Tibial nerve (tissue), 4 donors: ENCODE measurements at places on chromosomes 12 and 14. TPM values are rescaled to one million over a fixed set of nuclear protein-coding genes. Genes with fewer than 3 reads are reported as not detected.

GRCh38 chr12:122312926-122313325 lies 46.6 kb upstream of the VPS33A start:
- H3K4me1 ChIP-seq: no peaks in the 10 kb centered on the region
- H3K27ac ChIP-seq: no peak overlapping the region
- H3K4me3 ChIP-seq: no peak overlapping the region
- H3K36me3 ChIP-seq: no peaks in the 10 kb centered on the region

- DNase-seq: no peak
- no peak overlapping the region for H3K27ac ChIP-seq
- no peaks in the 10 kb centered on the region for H3K36me3 ChIP-seq
- no peaks in the 10 kb centered on the region for H3K4me1 ChIP-seq
- no peaks in the 10 kb centered on the region for H3K27me3 ChIP-seq
- H3K4me3 ChIP-seq: no peak overlapping the region
Observed at GRCh38 chr14:24064856-24065255, 6.5 kb upstream of the CPNE6 start.

AMN gene
- total RNA-seq: not detected

DNA sequence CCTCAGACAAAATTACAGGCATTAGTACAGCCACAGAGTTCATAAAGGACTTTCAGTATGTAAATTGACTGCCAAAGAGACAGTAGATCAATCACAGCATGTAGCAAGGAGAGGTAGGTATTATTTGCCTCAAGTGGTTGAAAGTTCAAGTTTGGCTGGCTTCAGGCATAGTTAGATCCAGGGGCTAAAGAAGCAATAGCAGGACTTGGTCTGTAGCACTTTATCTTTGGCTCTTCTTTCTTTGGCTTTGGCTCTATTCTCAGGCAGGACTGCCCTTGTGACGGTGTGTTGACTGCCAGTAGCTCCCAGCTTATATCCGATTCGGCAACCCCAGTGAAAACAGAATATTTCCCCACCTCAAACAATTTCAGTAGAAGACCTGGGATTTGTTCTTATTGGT lies 346.0 kb upstream of the TBX3 start:
- no peaks in the 10 kb centered on the region for H3K27me3 ChIP-seq
- H3K36me3 ChIP-seq: no peaks in the 10 kb centered on the region
- H3K4me1 ChIP-seq: no peaks in the 10 kb centered on the region
- DNase-seq: no peak
- no peak overlapping the region for H3K4me3 ChIP-seq

DNA sequence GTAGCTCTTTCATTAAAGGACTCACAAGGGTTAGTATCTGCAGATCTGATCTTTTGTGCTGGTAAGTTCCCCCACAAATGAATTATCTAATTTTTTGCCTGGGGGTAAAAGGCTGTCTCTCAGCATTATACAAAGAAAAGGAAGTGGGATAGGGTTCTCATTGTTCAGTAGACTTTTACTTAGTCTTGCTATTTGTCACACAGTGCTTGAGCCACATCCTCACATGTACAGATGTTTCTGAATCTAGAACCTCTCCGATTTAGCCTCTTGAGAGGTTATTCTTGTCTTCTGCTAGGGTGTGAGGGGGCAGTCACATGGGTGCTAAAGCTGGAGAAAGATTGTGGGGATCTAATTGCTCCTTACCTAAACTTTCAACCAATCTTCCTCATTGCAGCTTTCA lies 93.0 kb downstream of the SLC41A2 start:
- no peaks in the 10 kb centered on the region for H3K27me3 ChIP-seq
- no peak overlapping the region for H3K27ac ChIP-seq
- H3K36me3 ChIP-seq: peaks cover 4% of the 10 kb centered on the region
- H3K4me1 ChIP-seq: peaks cover 23% of the 10 kb centered on the region
- DNase-seq: no peak

DNA sequence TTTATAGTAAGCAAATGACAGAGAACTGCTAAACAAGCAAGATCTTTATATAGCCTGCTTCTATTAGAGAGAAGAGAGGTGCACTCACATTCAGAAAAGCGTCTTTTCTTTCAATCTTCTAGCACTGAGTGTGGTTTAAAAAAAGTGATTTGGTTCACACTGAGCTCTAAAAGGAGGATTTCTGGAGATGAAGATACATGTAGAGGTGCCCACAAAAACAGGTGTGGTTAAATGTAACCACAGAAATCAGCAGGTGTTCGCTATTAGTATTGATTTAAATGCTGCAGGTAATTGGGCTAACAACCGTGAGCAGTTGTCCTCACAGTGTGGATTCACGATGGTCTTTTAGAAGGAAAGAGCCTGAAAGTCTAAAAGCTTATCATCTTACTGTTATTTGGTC lies 10.7 kb downstream of the PKP2 start:
- no peaks in the 10 kb centered on the region for H3K36me3 ChIP-seq
- H3K4me1 ChIP-seq: peaks cover 13% of the 10 kb centered on the region
- H3K4me3 ChIP-seq: no peak overlapping the region
- no peak for DNase-seq
